ENCODE measurements at places on chromosomes 1 and 21.

- DNase-seq, result no peak
These were observed 12.7 kb upstream of the SDHB start for GRCh38 chr1:17066361-17067068.

GRCh38 chr1:47638240-47638639 is 200.4 kb downstream of the FOXD2 start:
- DNase-seq, result no peak

GRCh38 chr1:223771814-223772770 is 59.8 kb downstream of the CAPN2 start:
- DNase-seq, result no peak

DNA sequence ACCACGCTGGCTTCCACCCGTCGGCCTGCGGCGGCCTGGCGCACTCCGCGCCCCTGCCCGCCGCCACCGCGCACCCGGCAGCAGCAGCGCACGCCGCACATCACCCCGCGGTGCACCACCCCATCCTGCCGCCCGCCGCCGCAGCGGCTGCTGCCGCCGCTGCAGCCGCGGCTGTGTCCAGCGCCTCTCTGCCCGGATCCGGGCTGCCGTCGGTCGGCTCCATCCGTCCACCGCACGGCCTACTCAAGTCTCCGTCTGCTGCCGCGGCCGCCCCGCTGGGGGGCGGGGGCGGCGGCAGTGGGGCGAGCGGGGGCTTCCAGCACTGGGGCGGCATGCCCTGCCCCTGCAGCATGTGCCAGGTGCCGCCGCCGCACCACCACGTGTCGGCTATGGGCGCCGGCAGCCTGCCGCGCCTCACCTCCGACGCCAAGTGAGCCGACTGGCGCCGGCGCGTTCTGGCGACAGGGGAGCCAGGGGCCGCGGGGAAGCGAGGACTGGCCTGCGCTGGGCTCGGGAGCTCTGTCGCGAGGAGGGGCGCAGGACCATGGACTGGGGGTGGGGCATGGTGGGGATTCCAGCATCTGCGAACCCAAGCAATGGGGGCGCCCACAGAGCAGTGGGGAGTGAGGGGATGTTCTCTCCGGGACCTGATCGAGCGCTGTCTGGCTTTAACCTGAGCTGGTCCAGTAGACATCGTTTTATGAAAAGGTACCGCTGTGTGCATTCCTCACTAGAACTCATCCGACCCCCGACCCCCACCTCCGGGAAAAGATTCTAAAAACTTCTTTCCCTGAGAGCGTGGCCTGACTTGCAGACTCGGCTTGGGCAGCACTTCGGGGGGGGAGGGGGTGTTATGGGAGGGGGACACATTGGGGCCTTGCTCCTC is 1.9 kb downstream of the OLIG2 start:
- no peak for DNase-seq

- DNase-seq, result no peak
These were observed 71.2 kb upstream of the ZC3H12A start for GRCh38 chr1:37403166-37403565.

DNA sequence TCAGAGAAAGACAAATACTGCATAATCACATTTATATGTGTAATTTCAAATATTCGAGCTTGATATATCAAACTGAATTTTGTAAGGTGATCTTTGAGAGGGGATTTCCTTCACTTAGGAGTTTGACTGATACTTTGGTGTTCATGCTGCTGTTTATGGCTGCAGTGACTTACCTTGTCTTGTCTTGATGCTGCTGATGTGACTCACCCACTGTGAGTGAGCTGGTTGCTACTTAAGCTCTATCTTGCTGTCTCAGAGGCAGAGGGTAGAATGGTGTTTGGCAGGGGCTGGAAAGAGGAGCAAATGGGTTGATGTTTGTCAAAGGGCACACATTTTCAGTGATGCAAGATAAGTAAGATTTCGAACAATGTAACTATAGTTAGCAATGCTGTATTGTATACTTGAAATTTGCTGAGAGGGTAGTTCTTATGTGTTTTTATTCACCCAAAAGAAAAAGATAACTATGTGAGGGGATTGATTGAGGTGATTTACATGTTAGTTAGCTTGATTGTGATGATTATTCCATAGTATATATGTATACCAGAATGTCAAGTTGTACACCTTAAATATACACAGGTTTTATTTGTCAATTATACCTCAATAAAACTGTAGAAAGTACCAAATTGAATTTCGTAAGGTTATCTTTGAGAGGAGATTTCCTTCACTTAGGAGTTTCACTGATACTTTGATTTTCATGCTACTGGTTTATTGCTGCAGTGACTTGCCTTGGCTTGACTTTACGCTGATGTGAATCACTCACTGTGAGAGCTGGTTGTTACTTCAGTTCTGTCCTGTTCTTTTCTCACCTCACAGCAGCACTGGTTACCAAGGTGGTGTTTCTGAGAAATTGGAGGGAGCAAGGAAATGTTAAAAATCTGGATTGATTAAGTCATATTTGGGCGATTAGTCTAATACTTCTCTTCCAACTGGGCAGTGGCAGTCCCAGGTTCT is 94.5 kb upstream of the SLC5A9 start:
- no peak for DNase-seq

DNA sequence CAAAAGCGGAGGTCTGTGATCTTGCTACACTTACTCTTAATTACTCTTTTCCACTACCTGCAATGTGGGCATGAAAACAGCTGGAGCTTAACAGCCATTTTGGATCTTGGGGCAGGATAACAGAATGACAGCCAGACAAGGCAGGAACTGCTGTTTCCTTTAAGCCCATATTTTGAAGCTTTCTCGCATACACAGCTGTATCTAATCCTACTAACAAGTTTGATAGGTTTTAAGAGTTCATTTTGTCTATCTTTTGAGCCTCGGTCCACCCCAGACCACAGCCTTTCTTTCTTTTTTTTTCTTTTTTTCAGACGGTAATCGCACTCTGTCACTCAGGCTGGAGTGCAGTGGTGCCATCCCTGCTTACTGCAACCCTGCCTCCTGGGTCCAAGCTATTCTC is 42.4 kb upstream of the CRB1 start:
- no peak for DNase-seq

GRCh38 chr21:32712043-32712442 is 15.8 kb downstream of the SYNJ1 start:
- DNase-seq, result no peak

- DNase-seq, result no peak
These were observed 10.3 kb downstream of the INSRR start for GRCh38 chr1:156848461-156849150.
